ENCODE measurements at places on chromosomes 3 and 15.

DNA sequence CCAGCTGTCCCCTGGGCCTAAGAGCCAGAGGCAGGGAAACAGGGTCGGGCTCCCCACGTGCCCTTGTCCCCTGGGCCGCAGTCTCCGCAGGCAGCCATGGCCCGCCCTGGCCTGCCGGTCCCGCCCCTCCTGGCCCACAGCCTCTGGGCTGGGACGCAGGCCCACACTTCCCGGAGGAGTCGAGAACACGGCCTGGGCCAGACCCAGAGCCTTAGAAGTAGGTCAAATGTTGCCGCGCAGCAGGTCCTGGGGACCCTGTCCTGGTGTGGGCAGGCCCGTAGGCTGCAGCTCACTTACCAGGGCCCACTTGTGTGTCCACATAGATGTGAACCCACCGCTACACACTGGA, 4.3 kb upstream of the MYL3 start:
- DNase-seq: no peak

GRCh38 chr3:13706886-13707285, 158.0 kb downstream of the FBLN2 start:
- DNase-seq: no peak

DNA sequence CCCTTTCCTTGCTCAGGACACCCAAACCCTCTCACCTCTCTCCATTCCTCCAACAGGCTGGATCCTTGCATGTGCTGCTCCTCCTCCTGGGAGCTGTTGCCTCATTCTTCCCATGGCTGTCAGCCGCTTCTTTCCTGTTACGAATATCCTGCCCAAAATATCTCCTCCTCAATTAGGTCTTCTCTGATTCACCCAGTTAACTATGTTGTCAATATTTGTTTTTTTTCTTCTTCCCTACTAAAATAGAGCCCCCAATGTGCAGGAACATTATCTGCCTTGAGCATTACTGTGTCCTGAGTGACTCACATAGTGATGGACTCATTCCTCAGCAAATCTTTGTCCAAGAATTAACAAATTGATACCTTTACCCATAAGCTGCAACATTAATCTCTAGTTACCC, 357.2 kb downstream of the CLSTN2 start:
- no peak for DNase-seq

GRCh38 chr15:72916897-72917296, 133.3 kb upstream of the ADPGK start:
- DNase-seq: no peak

DNA sequence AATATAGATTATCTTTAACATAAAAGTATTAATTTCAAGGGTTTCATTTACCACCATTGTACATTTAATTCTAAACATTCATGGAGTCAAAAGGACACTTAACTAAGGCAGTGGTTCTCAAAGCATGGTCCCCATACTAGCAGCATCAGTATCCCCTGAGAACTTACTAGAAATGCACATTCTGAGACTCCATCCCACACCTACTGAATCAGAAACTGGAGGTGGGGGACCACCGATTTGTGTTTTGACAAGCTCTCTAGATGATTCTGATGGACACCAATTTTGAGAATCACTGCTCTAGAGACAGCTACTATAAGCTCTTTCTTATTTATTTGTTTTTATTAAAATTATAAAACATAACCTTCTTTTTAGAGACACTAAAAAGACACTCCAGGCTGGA, 34.0 kb downstream of the SENP5 start:
- no peak for DNase-seq

DNA sequence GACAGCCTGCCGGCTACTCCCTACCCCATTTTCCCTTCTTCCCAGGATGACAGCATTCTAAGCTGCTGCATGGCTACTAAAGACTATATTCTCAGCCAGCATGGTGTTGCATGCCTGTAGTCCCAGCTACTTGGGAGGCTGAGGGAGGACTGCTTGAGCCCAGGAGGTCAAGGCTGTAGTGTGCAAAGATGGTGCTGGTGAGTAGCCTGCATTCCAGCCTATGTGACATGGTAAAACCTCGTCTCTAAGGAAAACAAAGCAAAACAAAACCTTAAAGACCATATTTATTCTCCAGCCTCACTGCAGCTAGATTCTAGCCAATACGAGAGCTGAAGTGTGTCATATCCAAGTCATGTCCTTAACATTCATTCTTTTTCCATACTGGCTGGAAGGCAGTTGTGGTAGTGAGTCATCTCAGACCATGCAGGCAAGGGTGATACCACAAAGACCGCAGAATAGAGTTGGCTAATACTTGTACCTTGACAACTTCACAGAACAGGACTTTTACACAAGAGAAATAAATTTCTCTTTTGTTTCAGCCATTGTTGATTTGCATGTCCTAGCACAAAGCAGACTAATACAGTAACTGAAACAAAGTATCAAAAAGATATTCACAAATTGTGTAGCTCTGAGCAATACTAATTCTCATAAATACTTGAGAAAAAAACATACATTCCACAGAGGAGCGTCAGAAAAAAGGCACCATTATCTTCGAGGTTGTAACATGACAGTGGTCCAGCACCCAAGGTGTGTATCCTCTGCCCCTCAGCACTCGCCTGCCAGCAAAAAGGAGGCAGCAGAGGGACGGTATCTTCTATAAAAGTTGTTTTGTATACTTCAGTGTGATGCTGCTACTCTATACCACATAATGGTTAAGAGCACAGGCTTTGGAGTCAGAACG, 14.8 kb downstream of the PBRM1 start:
- DNase-seq: no peak

DNA sequence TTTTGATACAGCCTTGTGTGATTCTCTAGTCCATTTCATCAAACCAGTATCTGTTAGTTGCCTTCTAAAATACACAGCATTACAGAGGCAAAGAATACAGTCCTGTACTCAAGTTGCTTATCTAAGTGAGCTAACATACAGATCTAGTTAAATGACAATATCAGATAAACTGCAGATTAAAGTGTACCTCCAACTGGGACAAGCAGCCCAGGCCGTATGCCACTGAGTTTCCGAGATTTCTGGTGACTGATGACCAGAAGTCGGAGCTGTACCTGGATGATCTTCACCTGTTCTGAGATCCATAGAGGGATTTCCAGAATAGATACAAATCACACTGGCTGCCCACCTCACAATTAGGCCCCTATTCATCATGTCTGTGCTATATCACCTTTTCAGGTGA, 6.3 kb upstream of the TRIM59 start:
- DNase-seq: no peak

DNA sequence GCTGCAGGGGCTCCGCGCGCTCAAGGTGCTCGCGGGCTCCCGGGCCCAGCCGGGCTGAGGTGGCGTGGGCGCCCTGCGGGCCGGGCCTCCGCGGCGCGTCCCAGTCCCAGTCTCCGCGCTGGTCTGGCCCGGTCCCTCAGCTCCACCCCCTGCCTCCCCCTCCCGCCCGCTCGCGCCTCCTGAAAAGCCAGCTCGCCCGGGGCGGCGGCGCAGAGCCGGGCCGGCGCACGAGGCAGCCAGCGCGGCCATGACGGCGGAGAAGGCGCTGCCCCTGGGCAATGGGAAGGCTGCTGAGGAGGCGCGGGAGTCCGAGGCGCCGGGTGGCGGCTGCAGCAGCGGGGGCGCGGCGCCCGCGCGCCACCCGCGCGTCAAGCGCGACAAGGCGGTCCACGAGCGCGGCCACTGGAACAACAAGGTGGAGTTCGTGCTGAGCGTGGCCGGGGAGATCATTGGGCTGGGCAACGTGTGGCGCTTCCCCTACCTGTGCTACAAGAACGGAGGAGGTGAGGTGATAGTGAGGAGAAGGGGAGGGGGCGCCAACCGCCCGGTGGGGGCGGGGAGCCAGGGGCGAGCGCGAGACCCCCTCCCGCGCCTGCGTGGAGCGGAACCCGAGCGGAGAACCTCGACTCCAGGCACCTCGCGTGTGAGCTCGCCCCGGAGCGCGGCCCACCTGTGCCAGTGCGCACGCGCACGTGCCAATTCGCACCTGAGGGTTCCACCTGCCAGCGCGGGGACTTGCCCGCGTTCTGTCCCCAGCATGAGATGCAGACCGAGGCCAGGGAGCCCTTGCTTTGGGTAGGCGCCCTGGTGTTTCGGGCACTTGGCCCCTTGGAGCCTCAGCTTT, at the start of gene SLC6A11:
Gene SLC6A11 (plus strand): TSS at position 210 of the 844 bp plus-strand sequence. CDS start 38 bp downstream, at position 248.
- DNase-seq: no peak

- no peak for DNase-seq
Observed at GRCh38 chr3:61221759-61222362, 29.4 kb downstream of the FHIT start.

GRCh38 chr3:58271901-58272501, 34.0 kb upstream of the RPP14 start:
- no peak for DNase-seq

- no peak for DNase-seq
Observed at GRCh38 chr3:39095778-39096177, 11.6 kb downstream of the GORASP1 start.

GRCh38 chr3:127369356-127369935, 81.6 kb upstream of the PRR20G start:
- no peak for DNase-seq

DNA sequence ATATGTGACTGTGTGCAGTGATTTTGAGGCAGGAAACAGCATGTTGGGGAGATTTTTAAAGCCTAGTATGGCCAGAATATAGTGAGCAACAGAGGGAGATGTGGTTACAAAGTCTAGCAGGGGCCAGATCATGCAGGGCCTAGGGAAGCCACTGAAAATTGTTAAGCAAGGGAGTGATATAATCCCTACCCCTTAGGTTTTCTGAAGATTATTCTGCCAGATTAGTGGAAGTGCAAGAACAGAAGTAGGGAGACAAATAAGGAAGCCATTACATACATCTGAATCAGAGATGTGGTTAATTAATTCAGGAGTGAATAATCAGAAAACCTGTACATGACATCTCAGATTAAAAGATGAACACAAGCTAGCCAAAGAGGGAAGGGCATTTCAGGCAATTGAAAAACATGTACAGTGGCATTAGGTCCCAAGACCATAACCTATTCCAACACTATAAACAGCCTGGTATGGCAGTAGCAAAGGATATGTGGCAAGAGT, 54.8 kb downstream of the MSL2 start:
- DNase-seq: no peak

GRCh38 chr3:103085465-103085864, 650.6 kb downstream of the ZPLD1 start:
- no peak for DNase-seq

Measured in activated CD8-positive, alpha-beta memory T cell treated with anti-CD3 and anti-CD28 coated beads for 1 hour (primary cell).